ENCODE measurements at places on chromosomes 2 and 18.

GRCh38 chr18:8480506-8481328 lies 128.5 kb upstream of the RAB12 start:
- no peak for DNase-seq

DNA sequence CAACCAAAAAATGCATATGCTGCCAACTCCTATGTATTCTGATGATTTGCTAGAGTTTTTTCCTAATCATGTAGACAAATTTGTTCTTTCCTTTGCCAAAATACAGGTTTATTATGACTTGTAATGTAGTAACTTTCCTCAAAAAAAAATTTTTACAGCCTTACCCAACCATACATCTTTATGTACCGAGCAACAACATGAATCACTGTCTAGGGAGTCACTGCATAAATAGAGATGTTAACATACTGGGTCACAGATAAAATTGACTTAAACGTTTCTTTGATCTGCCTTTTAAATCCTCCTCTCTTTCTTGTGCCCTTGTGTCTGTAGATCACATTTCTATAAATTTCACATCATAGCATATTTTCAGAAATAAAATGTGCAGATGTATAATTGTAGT lies 143.6 kb downstream of the MBD2 start:
- DNase-seq = no peak

- no peak for DNase-seq
Measured at GRCh38 chr2:240298803-240299709, 136.4 kb upstream of the GPC1 start.

- no peak for DNase-seq
Measured at GRCh38 chr18:34738175-34738894, 28.2 kb downstream of the DTNA start.

- peak; percentile 47 for DNase-seq
Measured at GRCh38 chr2:158457092-158457825, 507 bp downstream of the PKP4 start.

GRCh38 chr2:1024981-1025380 lies 74.3 kb downstream of the SNTG2 start:
- no peak for DNase-seq

DNA sequence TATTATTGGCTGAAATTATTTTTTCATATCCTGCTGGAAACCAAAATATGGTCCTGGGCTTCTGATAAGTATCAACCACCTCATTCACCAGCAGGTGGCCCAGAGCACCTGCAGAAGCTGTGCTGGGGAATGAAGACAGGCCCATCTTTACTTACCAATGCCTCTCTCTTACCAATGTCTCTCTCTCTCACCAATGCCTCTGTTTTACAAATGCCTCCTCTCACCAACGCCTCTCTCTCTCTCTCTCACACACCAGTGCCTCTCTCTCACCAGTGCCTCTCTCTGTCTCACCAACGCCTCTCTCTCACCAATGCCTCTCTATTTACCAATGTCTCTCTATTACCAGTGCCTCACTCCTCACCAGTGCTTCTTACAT lies 2.3 kb upstream of the MAL start:
- peak; percentile 60 for DNase-seq

GRCh38 chr2:214035091-214035852 lies 375.6 kb upstream of the VWC2L start:
- DNase-seq = no peak

- DNase-seq = no peak
Measured at GRCh38 chr2:168810235-168810634, 7.8 kb downstream of the NOSTRIN start.

DNA sequence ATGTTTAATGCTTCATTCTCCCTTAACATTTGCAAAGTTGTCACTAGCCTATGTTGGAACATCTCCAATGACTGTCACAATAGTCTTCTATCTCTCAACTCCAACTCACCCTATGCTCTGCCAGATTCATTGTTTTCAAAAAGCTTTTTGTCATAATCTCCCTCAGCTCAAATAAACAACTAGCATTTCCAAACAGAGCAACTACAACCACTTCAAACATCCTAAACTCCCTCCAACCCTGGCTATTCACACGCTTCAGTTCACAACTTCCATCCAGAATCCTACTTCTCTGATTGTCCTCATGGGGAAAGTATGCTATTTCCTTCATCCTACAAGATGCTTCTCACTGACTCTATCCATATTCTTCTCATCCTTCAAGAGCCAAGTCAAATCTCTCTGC lies 139.2 kb upstream of the VRK2 start:
- DNase-seq = no peak

DNA sequence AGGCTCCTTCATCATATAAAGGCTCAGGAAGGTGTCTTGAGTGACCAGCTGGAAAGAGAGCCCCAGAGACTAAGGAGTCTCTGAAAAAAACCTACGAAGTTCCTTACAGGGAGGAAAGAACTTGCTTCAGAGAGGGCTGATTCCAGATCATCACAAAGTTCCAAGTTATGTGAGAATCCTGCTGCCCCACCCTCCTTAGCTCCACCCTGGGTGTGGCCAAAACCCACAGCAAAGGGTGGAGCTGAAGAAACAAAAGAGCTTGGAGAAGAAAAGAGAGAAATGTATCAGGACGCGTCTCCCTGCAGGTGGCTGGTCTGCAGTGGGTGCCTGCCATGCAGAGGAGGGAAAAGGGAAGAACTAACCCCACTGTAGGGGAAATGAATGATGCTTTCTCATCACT lies 32.8 kb upstream of the ZNF396 start:
- no peak for DNase-seq

GRCh38 chr2:26070730-26071129 lies 36.8 kb downstream of the RAB10 start:
- DNase-seq = no peak

DNA sequence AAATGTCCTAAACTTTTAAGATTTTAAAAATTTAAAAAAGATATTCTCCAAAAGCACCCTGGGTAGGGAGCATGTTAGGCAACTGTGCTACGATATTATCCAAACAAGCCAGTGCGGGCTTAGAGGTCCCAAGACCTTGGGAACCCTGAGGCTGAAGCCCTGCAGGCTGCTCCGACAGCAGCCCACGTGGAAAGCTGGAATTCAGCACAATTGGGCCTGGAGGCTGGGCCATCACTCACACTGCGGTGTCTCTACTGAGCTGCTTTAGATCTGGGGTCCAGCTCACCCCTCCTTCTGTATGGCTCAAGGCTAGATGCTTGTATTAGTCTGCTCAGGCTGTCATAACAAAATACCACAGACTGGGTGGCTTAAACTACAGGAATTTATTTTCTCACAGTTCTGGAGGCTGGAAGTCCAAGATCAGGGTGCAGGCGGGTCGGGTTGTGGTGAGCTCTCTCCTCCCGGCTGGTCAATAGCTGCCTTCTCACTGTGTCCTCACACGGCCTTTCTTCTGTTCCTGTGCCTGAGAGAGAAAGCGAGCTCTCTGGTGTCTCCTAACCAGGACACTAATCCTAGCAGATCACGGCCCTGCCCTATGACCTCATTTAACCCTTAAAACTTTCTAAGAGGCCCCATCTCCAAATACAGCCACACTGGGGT lies 42.5 kb downstream of the DPYSL5 start:
- no peak for DNase-seq

- DNase-seq = no peak
Measured at GRCh38 chr2:236196366-236196765, 28.2 kb upstream of the GBX2 start.

GRCh38 chr2:20615068-20615465 lies 35.8 kb downstream of the HS1BP3 start:
- no peak for DNase-seq

- DNase-seq = no peak
Measured at GRCh38 chr2:138105358-138105757, 141.1 kb downstream of the HNMT start.

- no peak for DNase-seq
Measured at GRCh38 chr2:109174626-109175349, 45.8 kb downstream of the SH3RF3 start.

GRCh38 chr2:236286873-236287545 lies 22.8 kb upstream of the ASB18 start:
- no peak for DNase-seq

DNA sequence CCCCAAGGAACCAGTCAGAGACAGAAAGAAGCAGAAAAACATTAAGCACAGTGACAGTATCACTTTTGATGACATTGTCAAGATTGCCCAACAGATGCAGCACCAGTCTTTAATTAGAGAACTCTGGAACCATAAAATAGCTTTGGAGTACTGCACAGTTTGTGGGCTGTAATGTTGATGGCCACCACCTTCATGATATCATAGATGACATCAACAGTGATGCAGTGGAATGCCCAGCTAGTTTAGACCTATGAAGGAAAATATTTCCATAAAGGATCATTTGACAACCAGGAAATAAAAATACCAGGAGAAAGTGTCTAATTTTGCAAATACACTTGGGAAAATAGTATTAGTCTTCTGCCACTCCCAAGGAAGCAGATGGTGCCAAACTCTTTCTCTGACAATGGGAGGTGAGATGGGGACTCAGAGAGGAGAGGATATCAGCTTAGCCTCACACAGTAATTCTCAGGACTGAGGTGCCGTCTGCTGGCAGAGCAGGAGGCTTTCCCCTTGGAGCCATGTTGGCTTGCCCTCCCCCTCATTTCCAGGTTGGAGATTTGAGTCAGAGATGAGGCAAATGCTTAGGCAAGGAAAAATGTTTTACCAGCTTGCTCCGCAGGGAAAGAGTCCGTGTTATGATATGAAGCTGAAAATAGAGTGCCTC lies 107.5 kb upstream of the CELF4 start:
- DNase-seq = no peak

- DNase-seq = no peak
Measured at GRCh38 chr18:5982332-5982731, 87.0 kb upstream of the TMEM200C start.

- DNase-seq = no peak
Measured at GRCh38 chr2:85911097-85911496, 22.3 kb upstream of the ST3GAL5 start.

DNA sequence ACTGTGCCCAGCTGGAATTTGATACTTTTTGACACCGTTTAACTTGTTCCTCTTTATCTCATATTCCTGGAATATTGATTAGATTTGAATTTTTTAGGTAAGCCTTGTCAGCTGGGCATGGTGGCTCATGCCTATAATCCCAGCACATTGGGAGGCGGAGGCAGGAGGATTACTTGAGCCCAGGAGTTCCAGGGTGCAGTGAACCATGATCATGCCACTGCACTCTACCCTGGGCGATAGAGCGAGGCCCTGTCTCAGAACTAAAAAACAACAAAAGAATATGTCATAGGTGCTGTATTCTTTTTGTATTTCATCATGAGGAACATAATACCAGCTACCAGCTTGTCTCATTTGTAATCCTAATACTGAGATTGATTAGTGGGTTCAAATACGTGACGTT lies 90.3 kb downstream of the ZNF532 start:
- no peak for DNase-seq

DNA sequence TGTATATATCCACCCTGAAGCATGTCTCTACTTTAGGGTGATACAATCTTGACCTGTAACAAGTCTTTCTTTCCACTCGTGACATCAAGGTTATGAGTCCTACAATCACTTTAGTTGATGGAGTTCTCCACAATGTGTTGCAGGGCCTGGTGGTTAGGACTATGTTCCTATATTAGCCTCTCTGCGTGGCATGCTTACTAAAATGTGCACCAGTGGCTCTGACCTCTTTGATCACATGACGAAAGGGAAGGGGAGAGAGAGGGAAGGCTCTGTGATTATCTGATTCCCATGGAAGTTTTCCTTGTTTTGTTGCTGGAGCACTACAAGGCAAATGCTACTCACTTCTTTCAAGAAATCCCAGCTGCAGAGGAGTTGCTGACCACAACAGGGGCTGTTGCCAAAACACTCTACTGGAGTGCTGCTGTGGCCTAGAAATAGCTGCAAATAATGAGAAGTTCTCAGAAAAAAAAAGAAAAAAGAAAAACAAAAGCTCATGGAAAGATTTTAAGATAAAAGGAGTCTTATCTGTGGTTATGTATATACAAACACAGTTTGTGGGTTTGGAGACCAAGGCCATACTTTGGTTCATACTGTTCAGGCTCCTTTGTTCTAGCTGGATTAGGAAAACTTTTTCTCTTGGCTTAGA lies 272.8 kb upstream of the MMADHC start:
- DNase-seq = no peak

- DNase-seq = no peak
Measured at GRCh38 chr18:78293540-78293939, 686.1 kb upstream of the SALL3 start.

DNA sequence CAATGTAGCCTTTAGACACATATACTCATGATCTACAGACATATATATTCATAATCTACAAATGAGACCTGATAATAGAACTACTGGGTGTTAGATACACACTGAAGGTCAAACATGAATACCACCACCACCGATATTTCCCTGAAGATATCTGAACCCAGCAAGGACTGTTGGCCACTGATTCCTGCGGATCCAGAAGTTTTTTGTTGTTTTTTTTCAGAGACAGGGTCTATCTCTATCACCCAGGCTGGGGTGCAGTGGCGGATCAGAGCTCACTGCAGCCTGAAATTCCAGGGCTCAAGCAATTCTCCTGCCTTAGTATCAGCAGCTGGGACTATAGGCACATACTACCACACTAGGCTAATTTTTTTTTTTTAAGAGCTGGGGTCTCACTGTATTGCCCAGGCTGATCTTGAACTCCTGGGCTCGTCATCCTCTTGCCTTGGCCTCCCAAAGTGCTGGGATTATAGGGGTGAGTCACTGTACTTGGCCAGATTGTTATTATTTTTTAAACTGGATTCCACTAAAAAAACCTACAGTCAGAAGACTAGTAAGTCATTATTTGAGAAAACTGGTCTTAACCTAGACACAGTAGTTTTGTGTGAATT lies 1.8 kb downstream of the METTL5 start:
- no peak for DNase-seq

DNA sequence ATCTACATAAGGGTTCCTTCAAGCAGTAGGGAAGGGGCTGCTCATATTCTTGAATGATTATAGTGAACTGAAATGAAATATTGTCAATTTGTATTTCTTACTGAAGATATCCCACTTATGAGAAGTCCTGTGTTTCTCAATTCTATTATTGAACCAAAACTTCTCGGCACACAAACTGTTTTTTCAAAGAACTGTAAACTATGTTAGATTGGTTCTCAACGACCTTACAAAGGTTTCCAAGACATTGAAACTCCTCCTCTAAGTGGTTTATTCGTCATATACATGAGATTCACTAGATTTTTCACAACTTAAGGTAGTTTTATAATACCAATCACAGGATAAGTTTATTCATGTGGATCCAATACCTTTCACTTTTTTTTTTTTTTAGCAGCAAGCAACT lies 1.4 kb downstream of the CCL20 start:
- DNase-seq = no peak

DNA sequence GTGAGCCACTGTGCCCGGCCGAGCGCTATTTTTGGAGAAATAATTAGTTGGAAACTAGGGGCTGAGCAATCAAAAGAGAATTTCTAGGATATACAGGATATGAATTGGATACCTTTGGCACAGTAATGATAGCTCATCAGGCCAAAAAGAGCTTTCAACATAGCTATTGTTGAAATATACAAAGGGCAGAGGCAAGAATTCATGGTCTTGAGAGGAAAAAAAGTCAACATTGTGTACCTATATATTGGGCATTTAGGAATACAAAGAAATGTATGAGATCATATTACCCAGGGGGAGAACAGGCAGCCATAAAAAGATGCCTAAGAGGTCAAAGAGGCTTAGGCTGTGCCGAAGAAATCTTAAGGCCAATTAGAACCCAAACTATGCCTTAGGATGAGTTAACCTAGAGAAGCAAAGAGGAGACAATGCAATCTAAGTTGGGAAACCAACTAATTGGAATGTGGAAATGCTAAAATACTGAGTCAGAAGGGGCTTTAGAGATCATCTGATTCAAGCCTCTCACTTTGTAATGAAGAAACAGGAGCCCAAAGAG lies 99.0 kb downstream of the RBBP8 start:
- no peak for DNase-seq

Data from stimulated activated CD4-positive, alpha-beta T cell treated with anti-CD3 and anti-CD28 coated beads, Interleukin-4, amount 100 ng/mL, for 1 hour (primary cell).